ENCODE measurements at places on chromosomes 1 and 21. TPM values are rescaled to one million over a fixed set of nuclear protein-coding genes. Genes with fewer than 3 reads are reported as not detected.

Gene COPA
- total RNA-seq: 282 TPM

Gene RHD
- not detected for total RNA-seq

Gene OR10J1
- total RNA-seq: not detected

Gene HSPB7
- total RNA-seq: 4.1 TPM

Gene CRP
- not detected for total RNA-seq

Gene ARHGEF19
- total RNA-seq: 6.5 TPM

Gene CDCA8
- 1.5 TPM for total RNA-seq

Gene FCRL5
- under 0.01 TPM for total RNA-seq

Gene AUNIP
- 0.88 TPM for total RNA-seq

Gene MMEL1
- under 0.01 TPM for total RNA-seq

Gene FMN2
- 11.2 TPM for total RNA-seq

Gene PHC2
- total RNA-seq: 85.4 TPM

Gene COL8A2
- 15.2 TPM for total RNA-seq

Gene CHML
- 12.1 TPM for total RNA-seq

Gene NDUFV3
- total RNA-seq: 66.2 TPM

Gene ESPN
- total RNA-seq: not detected

Gene DYRK1A
- 93.1 TPM for total RNA-seq

Gene LCE1D
- not detected for total RNA-seq

Gene TSNAX
- total RNA-seq: 44.5 TPM

Gene TIE1
- total RNA-seq: not detected

Gene TRIM58
- total RNA-seq: 0.36 TPM

Gene IL24
- total RNA-seq: not detected

Gene EXO5
- total RNA-seq: 12.3 TPM

Gene CD1E
- not detected for total RNA-seq

Gene FAM43B
- total RNA-seq: under 0.01 TPM

Gene OR6N1
- not detected for total RNA-seq

Gene TMEM240
- 2.7 TPM for total RNA-seq

Gene S100A7A
- total RNA-seq: not detected

Gene PFDN2
- total RNA-seq: 27.9 TPM

Gene FAM72C
- total RNA-seq: 0.59 TPM

Gene CASP9
- total RNA-seq: 10.0 TPM

Gene ROR1
- total RNA-seq: 46.9 TPM

Gene CFHR4
- not detected for total RNA-seq

Gene LCE1F
- total RNA-seq: not detected

Gene TNFRSF9
- total RNA-seq: under 0.01 TPM

Gene RCSD1
- total RNA-seq: under 0.01 TPM

Gene GSTM2
- total RNA-seq: 14.8 TPM

Gene CHI3L1
- 932 TPM for total RNA-seq

Gene PODN
- total RNA-seq: 43.3 TPM

Gene MMP23B
- 0.59 TPM for total RNA-seq

Gene OR2L8
- total RNA-seq: not detected

Gene HSD11B1
- total RNA-seq: 1.8 TPM

Gene LHX8
- not detected for total RNA-seq

Gene S100A7
- total RNA-seq: not detected

Gene FAM72D
- under 0.01 TPM for total RNA-seq

Gene FAM151A
- total RNA-seq: not detected

Gene ENAH
- 344 TPM for total RNA-seq

Gene FAAH
- 2.4 TPM for total RNA-seq

Gene STRIP1
- total RNA-seq: 51.0 TPM

Gene MYBPH
- total RNA-seq: 0.29 TPM

Gene CELA3A
- not detected for total RNA-seq

Gene SPRR4
- not detected for total RNA-seq

Gene PLPP3
- 243 TPM for total RNA-seq

Gene BMP8B
- 0.29 TPM for total RNA-seq

Gene NLRP3
- 0.36 TPM for total RNA-seq

Gene SPATC1L
- total RNA-seq: 6.9 TPM

Gene SLC22A15
- total RNA-seq: 14.5 TPM

Gene LAD1
- total RNA-seq: not detected

Gene IL12RB2
- not detected for total RNA-seq

Gene CASQ1
- total RNA-seq: 0.36 TPM
